ENCODE measurements at places on chromosomes 12 and 14.

GRCh38 chr14:103949131-103949790 is 6.9 kb upstream of the RD3L start:
- no peak for DNase-seq

- DNase-seq, result peak; percentile 88
Observed at GRCh38 chr12:15701631-15702156, 87.5 kb downstream of the EPS8 start.

DNA sequence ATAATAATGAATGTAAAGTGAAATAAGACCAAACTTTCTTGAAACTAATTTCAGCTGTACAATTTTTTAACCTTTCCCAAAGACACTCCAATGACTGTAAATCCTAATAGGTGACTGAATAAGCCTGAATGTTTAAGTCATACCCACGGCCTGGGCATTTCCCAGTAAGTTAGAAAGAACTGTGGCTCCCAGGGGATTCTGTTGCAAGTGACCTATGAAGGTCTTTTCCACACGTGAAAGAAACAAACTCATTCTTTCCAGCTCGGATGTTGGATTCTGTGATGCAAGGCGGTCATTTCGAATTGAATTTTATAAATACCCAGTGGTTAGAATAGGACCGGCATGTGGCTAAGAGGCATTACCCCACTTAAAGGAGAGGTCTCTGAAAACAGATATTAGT is 1134.4 kb downstream of the GALC start:
- no peak for DNase-seq

- DNase-seq, result no peak
Observed at GRCh38 chr14:45133683-45134050, 614 bp downstream of the FKBP3 start.

- DNase-seq, result peak; percentile 28
Observed at GRCh38 chr12:630656-631632, 32.3 kb downstream of the NINJ2 start.

- no peak for DNase-seq
Observed at GRCh38 chr12:80316222-80316621, 127.8 kb upstream of the PTPRQ start.

- no peak for DNase-seq
Observed at GRCh38 chr14:74245292-74245691, 6.0 kb downstream of the VSX2 start.

All from endothelial cell of umbilical vein (primary cell).